ENCODE measurements at places on chromosomes 2 and 18.

DNA sequence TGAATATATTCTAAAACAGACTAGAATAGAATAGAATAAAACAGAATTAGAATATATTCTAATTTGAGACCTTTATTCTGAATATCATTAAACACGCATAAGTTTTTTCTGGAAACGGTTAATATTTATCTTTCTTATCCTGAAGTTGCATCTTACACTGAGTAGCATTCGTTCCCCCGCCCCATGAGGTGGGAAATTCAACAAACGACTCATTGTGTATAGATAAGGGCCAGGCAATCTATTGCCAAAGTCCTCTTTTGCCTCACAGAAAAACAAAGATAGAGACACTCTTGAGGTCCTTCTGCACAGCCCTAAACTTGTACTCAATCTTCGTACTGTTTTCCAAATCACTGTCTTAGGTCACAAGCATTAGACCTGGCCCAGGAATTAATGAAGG is 98.1 kb downstream of the COL6A3 start:
- no peak for ATAC-seq

- no peak for ATAC-seq
Observed at GRCh38 chr18:69408522-69408921, 7.8 kb downstream of the DOK6 start.

DNA sequence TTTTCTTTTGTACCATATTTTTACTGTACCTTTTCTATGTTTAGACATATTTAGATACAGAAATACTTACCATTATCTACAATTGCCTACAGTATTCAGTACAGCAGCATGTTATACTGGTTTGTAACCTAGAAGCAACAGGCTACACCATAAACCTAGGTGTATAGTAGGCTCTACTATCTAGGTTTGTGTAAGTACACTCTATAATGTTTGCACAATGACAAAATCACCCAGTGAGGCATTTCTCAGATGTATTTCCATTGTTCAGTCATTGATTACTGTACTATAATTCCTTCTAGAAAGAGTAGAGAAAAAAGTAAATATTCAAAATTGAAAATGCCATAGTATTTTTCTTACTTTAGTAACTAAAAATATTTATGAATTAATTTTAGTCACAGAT is 490.1 kb upstream of the REG3G start:
- ATAC-seq = no peak

DNA sequence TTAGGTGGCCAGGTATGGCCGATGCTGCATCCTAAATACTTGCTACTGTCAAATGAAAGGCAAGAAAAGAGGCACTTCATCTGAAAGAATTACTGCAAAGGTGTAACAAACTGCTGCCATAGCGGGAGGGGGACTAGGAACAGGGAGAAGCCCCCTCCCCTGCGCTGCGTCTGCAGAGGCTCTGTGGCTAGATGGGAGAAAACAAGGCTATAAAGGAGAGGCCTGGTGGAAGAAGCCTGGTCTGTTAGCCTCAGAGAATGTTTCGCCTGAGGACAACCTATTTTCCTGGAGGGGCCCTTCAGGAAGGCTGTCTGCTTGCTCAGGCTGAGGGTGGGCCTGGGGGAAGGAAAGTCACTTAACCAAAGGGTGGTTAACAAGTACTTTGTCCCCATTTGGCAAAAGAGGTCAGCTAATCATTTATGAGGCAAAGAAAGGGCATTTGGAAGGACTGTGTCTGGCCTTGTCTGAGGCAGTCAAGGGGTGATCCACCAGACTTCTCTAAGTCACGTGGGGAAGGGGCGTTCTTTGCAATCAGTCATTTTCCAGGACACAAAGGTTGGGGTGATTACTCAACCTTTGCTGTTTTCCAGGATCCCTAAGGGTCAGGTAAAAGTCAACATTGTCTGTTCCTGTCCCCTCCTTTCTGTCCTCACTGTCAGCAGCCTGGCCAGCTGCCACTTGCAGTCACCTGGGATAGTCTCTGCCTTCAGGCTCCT is 103.0 kb upstream of the TMEM200C start:
- no peak for ATAC-seq

DNA sequence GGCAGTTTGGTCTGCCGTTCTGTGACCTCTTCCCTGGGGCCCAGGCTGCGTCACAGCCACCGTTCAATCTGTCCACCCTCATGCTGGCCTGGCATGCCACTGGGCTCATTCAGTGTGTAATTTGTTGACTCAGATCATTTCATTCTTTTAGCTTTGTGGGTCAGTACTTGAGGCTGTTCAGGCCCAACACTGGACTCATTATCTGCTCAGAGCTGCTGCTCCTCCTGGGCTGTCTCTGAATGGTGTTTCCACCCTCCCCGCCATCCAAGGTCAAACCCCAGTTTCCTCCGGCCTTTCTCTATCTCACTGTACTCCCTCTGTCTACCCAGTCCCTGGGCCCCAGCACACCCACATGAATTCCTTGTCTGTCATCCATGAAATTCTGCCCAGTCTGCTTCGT is 152.4 kb upstream of the NCK2 start:
- ATAC-seq = no peak

- no peak for ATAC-seq
Observed at GRCh38 chr2:119266091-119266589, 42.5 kb downstream of the STEAP3 start.

- no peak for ATAC-seq
Observed at GRCh38 chr2:59012234-59012633, 771.1 kb upstream of the FANCL start.

- no peak for ATAC-seq
Observed at GRCh38 chr18:56516789-56517188, 121.6 kb downstream of the TXNL1 start.

GRCh38 chr2:126949775-126950174 is 51.1 kb downstream of the TEX51 start:
- ATAC-seq = no peak

- peak; percentile 81 for ATAC-seq
Observed at GRCh38 chr2:238970553-238971081, 122.7 kb downstream of the TWIST2 start.

DNA sequence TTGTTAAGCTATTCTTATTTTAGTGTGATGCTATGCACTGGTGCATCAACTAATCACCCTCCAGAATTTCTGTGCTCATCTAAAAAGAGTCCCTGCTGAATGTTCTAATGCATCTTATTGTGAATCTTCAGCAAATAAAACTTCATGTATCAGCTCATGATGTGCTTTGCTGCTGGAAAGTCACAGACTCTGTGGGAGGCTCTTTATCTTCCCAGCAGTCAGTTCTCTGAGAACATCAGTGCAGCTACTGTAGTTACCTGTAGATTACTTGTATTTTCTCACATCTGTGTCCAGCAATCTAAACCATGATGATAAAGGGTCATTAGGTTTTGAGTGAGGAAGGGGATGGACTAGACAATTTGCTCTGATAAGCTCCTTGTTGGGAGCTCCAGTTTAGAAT is 141.6 kb upstream of the SP3 start:
- ATAC-seq = no peak

- ATAC-seq = no peak
Observed at GRCh38 chr2:183079139-183079775, 710 bp downstream of the DUSP19 start.

GRCh38 chr2:168035458-168035857 is 211.9 kb downstream of the STK39 start:
- no peak for ATAC-seq
